ENCODE measurements at places on chromosomes 7 and 10.

DNA sequence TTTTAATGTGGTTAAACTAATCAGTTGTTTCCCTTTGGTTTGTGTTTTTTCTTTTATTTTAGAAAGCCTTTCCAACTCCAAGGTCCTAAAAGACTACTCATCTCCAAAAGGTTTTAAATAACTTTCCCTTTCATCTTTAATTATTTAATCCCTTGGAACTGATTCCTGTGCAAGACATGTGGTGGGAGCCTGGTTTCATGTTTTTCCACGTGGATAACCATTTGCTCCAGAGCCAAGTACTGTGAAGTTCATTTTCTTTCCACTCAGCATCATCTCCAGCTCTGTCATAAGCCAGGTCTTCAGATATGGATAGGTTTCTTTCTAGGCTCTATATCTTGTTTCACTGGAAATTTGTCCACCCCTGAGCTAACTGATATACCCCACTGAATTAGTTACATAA is 16.7 kb downstream of the PPP1R3C start:
- DNase-seq: no peak

DNA sequence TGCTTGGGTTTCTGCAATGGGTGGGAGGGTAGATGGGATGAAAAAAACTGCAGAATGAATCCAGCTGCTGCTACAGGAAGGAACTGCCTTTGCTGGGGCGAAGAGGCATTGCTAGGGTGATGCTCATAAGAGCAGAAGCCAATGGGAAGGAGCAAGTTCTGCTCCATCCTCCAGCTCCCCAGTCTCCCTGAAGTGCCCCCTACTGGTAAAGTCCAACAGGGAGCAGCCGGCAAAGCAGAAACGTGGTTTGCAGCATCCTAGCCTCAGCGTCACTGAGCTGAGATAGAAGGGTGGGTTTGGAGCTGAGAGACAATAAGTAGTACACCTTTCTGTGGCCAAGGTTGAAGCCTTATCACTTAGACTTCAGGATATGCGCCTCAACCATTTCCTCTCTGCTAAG is 220.5 kb downstream of the CCSER2 start:
- DNase-seq: no peak

DNA sequence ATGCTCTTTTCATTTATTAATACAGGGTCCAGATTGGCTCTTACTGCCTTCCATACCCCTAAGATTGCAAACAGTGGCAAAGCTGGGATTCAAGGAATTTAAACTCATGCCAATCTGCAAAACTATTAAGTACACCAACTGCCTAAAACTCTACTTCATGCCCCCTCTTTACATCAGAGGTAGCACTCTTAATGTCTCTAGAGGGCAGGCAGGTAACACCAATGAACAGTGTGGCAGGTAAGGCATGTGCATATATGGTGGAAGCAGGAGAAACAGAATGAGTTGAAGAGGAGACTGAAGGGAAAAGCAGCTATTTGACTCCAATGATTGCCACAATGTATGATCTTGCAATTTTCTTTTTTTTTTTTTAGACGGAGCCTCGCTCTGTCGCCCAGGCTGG is 156.7 kb downstream of the BTAF1 start:
- DNase-seq: no peak

- no peak for DNase-seq
Observed at GRCh38 chr10:6025683-6026255, 36.4 kb downstream of the IL2RA start.

DNA sequence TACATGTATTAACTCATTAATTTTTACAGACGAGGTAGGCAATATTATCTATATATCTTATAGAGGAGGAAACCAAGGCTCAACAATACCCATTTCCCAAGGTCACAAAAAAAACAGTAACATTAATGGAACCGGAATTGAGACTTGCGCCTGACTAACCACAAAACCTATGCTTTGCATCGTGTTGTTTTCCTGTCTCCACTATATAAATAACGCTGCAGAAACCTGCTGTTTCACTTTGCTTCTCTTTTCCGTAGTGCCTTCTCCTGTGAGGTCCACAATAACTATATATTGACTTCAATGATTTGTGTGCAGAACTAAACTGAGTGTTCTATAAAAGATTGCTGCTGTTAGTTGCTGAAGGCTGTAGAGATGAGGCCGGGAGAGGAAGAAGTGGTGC is 97.7 kb upstream of the RPA3 start:
- no peak for DNase-seq

DNA sequence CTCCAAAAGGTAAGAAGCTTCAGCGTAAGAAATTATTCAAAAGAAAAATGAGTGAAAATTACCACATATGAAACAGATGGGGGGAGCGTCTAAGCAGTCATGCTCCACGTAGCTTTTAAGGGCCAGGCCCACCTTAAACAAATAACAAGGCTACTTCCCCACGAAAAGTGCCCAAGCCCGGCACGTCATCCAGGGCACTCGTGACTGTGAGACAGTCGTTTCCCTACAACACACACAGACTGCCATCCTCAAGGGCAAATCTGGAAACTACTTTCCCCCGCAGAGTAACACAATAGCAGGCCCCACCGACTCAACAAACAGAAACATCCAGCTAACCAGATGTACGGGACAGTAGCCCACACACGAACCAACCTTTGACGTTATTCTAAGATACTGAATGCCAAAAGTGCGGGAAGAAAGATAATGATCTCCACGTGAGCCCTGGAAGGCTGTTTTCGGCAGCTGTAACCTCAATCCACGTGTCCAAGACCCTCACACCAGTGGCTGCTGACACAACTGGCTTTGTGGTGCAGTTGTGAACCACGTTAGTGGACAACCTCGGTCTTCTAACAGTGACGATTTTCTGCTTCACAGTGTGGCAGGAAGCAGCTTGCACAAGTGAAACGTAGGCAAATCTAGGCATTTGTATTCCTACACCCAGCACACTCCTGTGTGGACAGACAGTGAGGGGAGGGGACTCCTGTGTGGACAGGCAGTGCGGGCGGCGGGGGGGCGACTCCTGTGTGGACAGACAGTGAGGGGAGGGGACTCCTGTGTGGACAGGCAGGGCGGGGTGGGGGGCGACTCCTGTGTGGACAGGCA is 251.7 kb downstream of the ZMYND11 start:
- DNase-seq: no peak

GRCh38 chr10:47067949-47068940 is 157.0 kb downstream of the PTPN20 start:
- DNase-seq: no peak

DNA sequence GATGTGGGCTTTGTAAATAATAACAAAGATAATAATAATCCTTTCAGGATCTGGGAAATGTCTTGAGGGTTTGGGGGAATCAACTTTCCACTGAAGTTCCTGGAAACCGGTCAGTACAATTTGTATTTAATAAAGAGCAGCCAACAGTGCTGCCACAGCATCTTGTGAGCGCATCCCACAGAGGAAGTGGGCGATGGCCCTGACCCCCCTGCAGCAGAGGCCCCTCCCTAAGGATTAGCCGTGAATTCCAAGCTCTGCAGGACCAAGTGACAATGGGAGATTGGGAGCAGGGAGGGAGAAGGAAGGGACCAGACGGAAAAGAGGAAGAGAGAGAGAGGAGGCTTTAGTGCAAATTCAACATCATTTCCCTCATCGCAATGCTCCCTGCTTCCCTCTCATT is 349.2 kb downstream of the RNLS start:
- DNase-seq: no peak

- DNase-seq: no peak
Observed at GRCh38 chr7:117044664-117045063, 91.4 kb downstream of the ST7 start.

DNA sequence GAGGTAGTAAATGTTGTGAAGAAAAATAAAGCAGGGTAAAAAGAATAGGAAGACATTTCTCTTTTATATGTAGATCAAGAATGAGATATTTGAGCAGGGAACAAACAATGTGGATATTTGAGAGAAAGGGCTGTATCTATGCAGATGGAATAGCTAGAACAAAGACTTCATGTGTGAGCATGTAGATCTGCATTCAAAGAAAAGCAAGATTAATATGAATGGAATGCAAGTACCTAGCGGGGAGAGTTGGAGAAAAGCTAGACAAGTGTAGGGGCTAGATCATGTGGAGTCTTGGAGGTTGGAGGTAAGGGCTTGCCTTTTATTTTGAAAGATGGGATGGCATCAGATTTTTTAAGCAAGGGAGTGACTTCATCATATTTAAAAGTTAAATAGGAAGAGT is 27.1 kb downstream of the SHOC2 start:
- no peak for DNase-seq

GRCh38 chr7:57482-58255 is 134.7 kb upstream of the FAM20C start:
- no peak for DNase-seq

DNA sequence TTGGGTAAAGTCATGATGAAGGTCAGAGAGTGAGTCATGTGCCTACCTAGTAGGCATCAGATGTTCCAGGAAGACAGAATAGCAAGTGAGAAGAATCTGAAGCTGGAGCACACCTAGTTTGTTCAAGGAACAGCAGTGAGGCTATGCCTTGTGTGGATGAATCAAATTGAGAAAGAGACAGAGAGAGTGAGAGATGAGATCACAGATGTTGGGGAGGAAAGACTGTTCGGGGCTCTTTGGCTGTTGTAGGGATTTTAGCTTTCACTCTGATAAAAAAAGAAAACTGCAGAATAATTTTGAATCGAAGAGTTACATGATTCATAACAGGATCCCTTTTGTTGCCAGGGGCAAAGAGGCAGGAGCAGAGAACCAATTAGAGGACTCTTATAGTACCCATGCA is 6.3 kb downstream of the LIPF start:
- DNase-seq: no peak

DNA sequence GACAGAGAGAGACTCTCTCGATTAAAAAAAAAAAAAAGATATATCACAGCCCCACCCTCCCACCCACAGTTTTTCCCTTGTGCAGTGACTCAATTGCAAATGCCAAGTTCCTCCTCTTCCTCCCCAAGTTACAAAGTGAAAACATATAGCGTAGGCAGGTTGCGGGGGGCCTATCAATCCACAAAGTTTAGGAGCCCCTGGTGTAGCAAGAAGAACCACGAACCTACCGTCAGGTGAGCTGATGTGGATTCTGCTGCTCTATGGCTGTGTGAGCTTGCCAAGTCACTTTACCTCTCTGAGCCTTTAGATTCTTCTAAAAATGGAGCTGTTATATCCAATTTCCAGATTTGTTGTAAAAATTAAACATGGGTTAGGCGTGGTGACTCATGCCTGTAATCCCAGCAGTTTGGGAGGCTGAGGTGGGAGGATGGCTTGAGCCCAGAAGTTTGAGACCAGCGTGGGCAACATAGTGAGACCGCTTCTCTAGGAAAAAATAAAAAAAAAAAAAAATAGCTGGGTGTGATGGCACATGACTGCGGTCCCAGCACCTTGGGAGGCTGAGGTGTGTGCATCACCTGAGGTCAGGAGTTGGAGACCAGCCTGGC is 8.2 kb upstream of the RHBDD2 start:
- no peak for DNase-seq

DNA sequence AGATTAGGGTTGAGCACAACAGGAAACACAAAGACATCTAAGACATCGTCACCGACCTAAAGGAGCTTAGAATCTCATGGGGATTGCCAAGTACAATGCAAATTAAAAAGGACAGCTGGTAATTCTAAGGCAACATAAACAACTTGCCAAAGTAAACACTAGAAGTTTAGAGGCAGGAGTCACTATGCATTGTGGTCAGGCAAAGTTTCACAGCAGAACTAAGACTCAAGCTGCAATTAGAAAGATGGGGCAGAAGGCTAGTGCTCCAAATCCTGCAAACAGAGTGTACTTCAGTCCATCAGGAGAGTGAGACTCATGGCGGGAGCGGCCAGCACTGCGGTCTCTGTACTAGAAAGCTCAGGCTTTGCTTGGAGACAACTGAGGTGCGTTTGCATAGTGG is 52.7 kb downstream of the HIPK2 start:
- no peak for DNase-seq

GRCh38 chr10:89297356-89297755 is 4.5 kb upstream of the IFIT2 start:
- DNase-seq: no peak

- DNase-seq: no peak
Observed at GRCh38 chr10:127979045-127979444, 72.1 kb downstream of the PTPRE start.

GRCh38 chr10:11757454-11757820 is 15.3 kb downstream of the ECHDC3 start:
- peak; percentile 88 for DNase-seq

DNA sequence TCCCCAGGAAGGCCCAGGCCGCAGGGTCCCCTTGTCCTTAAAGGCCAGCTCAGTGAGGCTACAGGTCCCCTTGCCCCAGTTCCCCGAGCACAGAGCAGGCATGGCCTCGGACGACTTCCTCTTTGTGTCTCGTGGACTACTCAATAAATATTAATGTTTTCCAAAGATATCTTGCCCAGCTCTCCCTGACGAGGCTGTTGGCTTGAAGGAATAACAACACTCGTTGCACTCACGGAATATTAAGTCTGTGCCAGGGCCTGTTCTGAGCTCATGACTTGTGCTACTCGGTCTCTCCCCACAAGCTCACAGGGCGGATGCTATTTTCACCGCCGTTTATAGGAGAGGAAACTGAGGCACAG is 68.2 kb downstream of the CUX1 start:
- no peak for DNase-seq

- DNase-seq: no peak
Observed at GRCh38 chr7:55966851-55967250, 2.5 kb downstream of the NIPSNAP2 start.

DNA sequence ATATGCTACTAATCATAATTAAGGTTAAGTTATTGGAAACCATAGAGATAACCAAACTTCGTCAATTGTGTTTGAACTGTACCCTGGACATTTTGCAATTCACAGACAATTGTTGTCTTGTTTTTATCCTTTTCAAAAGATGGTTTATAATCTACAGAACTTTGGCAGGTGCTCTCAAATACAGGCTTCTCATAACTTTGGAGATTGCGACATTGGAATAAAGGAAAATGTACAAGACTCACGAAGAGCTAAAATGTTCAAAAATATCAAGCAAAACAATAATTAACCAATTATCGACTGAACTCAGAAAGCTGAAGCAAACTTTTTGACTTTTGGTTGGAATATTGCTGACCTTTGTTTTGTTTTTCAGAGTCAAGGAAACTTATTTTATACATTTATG is 88.4 kb upstream of the GPR22 start:
- no peak for DNase-seq

All from SHP77 (cell line).